Fibroblast of the aortic adventitia (primary cell): ENCODE measurements at places on chromosomes 12 and 14. TPM values are rescaled to one million over a fixed set of nuclear protein-coding genes. Genes with fewer than 3 reads are reported as not detected.

ADAM21 gene
- 0.18 and 0.25 TPM in 2 replicates for total RNA-seq

RAD9B gene
- total RNA-seq, result 2.3 and 5.5 TPM in 2 replicates

NRIP2 gene
- not detected in 2 replicates for total RNA-seq

ACOT6 gene
- total RNA-seq, result not detected in 2 replicates

IGF1 gene
- 0.63 and 6.1 TPM in 2 replicates for total RNA-seq

PLA2G1B gene
- total RNA-seq, result not detected in 2 replicates

METTL1 gene
- total RNA-seq, result 9.7 and 10.5 TPM in 2 replicates

WNT5B gene
- 3.1 and 16.6 TPM in 2 replicates for total RNA-seq

RFX4 gene
- not detected in 2 replicates for total RNA-seq

GNB3 gene
- total RNA-seq, result 3.4 TPM in 2 replicates

NANOG gene
- under 0.01 and 0.16 TPM in 2 replicates for total RNA-seq

RDH12 gene
- total RNA-seq, result 0.82 TPM in 1 of 2 replicates, not detected in the other

KRT85 gene
- not detected in 2 replicates for total RNA-seq

STXBP6 gene
- total RNA-seq, result 0.27 and 2.7 TPM in 2 replicates

CPNE6 gene
- total RNA-seq, result not detected in 2 replicates

GPR162 gene
- total RNA-seq, result 2.6 and 3.5 TPM in 2 replicates

CACNA2D4 gene
- total RNA-seq, result 0.08 and 0.27 TPM in 2 replicates

KCNC2 gene
- total RNA-seq, result not detected in 2 replicates

MANSC1 gene
- 2.1 and 10.9 TPM in 2 replicates for total RNA-seq

PPFIBP1 gene
- 131 and 211 TPM in 2 replicates for total RNA-seq

SCNN1A gene
- under 0.01 TPM in 1 of 2 replicates, not detected in the other for total RNA-seq

PRPH gene
- total RNA-seq, result 0.18 and 0.33 TPM in 2 replicates

DDN gene
- 0.08 and 0.09 TPM in 2 replicates for total RNA-seq

ABCC9 gene
- total RNA-seq, result 20.0 and 20.3 TPM in 2 replicates

PTPRO gene
- 0.57 and 3.1 TPM in 2 replicates for total RNA-seq

OR6C2 gene
- total RNA-seq, result not detected in 2 replicates

P2RX2 gene
- not detected in 2 replicates for total RNA-seq

TBC1D30 gene
- 0.18 and 0.98 TPM in 2 replicates for total RNA-seq

TMPRSS12 gene
- not detected in 2 replicates for total RNA-seq

TTC6 gene
- total RNA-seq, result 0.16 and 0.36 TPM in 2 replicates

TPH2 gene
- not detected in 2 replicates for total RNA-seq

TCL1B gene
- total RNA-seq, result 0.98 TPM in 1 of 2 replicates, not detected in the other

ADAM20 gene
- 1.3 and 1.4 TPM in 2 replicates for total RNA-seq

PROX2 gene
- not detected in 2 replicates for total RNA-seq

SIX6 gene
- total RNA-seq, result not detected in 2 replicates

SYT10 gene
- total RNA-seq, result not detected in 2 replicates

RNU4-1 gene
- under 0.01 TPM in 2 replicates for total RNA-seq

KRT82 gene
- total RNA-seq, result not detected in 2 replicates

SUPT16H gene
- total RNA-seq, result 81.3 and 107 TPM in 2 replicates

SMARCD1 gene
- 33.4 and 49.0 TPM in 2 replicates for total RNA-seq
